ENCODE measurements at places on chromosomes 4 and X.

DNA sequence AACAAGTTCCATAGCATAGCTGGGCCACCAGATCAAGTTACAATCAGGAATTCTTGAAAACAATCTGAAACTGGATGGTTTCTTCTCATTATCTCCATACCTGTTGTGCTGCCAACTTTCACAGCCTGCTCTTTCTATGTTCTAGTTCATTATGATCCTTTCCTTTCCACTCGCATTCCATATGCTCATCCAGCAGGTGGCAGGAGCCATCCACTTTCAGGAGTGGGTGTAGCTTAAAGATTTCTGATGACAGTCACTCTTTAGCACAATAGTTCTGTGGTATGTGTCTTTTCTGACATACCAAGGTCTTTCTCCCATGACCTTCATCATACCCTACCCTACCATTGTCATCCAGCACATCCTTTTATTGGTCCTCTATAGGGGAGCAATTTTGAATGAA, 46.4 kb downstream of the PAGE2 start:
- peak; percentile 3 for DNase-seq

- DNase-seq = no peak
Measured at GRCh38 chr4:60934566-60935295, 265.4 kb upstream of the ADGRL3 start.

DNA sequence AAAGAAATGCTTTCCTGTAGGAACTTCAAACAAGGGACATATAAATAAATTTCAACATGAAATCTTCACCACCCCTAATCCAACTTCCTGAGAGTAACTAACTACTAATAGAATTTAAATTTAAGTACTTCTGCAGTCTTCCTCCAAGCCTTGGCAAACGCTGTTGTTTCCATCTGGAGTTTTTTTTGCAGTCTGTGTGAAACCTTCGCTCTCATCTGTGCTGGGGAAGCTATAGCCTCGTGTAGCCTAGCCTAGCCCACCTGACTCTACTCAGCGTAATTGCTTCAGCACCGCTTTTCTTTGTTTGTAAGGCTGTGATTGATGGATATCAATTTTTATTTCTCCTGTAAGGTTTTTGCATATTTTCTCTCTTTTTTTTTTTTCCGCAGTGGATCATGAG, 30.9 kb downstream of the STOX2 start:
- DNase-seq = no peak

GRCh38 chr4:68462691-68463090, 15.4 kb downstream of the TMPRSS11E start:
- no peak for DNase-seq
